Left lung (tissue), 14 donors: ENCODE measurements at places on chromosomes 11 and 22.

- DNase-seq = peak; percentile 72
Observed at GRCh38 chr22:50010676-50011446, 1.7 kb downstream of the IL17REL start.

GRCh38 chr22:30202531-30203006 lies 44.0 kb downstream of the LIF start:
- peak; percentile 57 for DNase-seq

DNA sequence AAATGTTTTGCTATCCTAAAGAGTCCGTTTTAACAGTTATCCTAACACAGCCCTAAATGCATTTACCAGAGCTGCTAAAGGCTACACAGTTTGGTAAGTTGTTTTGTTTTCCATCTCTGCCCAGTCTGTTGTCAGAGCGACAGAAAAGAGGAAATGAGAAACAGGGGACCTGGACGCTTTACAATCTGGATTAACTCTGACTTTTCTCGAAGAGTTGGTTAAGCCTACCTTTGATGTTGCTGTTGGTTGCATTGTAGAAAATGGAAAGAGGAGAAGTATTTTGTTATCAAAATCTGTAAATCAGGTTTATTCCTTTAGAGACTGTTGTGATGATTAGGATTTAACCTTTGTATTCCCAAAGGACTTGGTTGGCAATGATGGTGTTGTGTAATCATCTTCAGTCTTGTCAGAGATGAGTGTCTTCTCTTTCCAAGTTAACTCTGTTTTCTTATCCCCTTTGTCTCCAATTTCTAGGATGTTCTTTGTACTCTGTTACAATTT lies 481 bp downstream of the ANGPTL5 start:
- DNase-seq = peak; percentile 68

DNA sequence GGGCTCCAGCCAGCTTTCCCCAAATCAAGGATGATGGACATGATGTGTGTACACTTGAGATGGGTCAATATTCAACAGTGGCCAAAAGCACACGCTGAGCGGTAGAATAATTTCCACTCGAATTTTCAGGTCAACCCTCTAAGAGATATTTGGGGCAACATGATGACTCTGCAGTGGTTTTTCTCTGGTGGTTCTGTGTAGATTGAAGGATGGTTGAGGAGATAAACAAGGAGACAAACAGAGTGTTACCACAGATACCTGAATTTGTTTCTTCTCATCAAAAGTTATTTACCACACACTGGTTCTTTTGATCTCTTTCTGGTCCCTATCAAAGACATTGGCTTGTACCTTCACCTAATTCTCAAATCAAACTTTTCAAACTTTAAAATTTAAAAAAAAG lies 242.0 kb downstream of the ETS1 start:
- no peak for DNase-seq

GRCh38 chr11:132072044-132072857 lies 701.8 kb downstream of the NTM start:
- no peak for DNase-seq
